NCI-H1930 (cell line): ENCODE measurements at places on chromosomes 6 and 20.

DNA sequence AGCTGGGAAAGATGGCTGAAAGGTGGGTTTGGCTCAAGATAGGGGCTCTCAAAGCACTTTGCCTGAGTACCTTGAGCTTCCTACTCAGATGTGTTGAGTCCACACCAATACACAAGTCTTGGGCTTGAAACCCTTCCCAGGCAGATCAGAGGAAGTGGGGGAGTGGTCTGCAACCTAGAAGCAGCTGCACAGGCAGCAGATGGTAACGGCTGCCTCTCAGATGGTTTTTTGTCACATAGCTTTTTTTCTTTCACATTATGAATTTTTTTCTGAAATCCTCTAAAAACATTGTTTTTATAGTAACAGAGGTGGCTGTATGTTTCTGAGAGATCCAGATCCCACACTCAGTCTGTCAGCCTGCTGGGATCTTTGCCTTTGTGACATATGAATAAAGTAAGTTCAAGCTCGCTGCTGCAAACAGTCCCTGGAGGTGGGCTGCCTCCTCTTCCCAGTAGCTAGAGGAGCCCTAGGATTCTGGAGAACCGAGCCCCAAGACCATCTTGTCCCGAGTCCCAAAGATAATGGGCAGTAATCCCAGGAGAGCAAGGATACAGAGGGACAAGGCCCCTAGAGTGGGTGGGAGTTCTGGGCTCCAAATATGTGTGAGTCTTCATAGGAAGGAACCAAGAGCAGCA, 97.1 kb upstream of the TOP1 start:
- DNase-seq, result no peak

DNA sequence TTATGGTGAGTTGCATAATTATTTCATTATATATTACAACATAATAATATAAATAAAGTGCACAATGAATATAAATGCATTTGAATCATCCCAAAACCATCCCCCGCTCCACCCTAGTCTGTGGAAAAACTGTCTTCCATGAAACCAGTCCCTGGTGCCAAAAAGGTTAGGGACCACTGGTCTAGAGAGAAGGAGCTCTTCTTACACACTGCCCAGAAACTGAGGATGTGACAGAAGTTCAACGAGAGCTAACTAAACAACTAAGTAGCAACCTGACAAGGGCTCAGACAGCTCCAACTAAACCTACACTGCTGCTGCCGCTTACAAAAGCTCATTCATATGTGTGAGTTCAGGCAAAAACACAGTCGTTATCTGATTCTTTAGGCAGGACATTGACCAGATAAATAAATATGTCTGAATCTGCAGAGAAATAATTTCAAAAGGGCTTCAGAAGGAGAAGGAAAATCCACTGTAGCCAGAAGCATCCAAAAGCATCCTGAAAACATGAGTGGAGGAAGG, 125.9 kb downstream of the ATXN1 start:
- no peak for DNase-seq

DNA sequence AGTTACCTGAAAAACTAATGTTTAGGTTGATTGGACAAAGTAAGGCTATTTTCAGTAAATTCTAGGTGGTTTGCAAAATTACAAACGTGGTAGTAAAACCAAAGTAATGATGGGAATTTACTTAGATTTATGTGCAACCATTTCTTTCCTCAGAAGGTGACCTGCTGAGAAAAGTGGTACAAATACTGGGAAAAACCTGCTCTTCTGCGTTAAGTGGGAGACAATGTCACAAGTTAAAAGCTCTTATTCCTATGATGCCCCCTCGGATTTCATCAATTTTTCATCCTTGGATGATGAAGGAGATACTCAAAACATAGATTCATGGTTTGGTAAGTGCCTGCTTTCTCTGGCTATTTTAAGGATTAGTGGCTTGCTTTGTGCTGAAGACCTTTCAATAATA, 18.2 kb downstream of the TPX2 start:
- no peak for DNase-seq

DNA sequence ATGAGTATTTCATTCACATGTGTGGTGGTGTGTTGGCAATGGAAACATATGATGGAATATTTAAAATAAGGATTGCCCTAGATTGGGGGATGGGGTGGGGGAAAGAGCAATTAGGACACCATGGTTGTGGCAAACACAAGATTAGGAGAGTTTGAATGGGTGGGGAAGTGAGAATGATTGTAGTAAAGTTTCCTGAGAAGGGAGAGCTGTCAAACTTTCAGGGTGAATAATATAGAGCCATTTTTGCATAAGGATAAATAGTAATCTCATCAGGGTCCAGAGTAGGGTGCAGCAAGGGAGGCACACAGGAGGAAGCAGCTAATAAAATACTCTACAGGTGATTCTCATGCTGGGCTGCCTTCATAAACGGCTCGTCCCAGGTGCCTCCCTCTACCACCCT, 294.9 kb upstream of the MARCKS start:
- no peak for DNase-seq

DNA sequence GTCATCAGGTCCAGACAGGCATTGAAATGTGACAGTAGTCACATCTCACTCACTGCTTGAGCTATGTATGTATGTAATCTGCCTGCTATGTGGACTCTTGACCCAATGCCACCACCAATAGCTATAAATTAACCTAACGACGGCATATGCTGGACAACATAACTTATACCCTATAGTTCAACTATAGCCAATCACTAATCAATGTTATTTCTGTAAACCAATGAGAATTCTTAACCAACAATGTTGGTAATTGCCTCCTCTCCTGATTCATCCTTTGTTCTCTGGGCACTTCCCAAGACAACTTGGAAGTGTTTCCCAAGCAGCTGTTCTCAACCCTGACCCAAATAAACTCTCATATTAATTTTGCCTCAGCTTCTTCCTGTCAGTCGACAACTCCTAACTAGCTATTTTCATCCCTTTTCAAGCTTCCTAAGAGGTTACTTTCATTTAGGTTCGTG, 24.1 kb upstream of the SERPINB1 start:
- no peak for DNase-seq

DNA sequence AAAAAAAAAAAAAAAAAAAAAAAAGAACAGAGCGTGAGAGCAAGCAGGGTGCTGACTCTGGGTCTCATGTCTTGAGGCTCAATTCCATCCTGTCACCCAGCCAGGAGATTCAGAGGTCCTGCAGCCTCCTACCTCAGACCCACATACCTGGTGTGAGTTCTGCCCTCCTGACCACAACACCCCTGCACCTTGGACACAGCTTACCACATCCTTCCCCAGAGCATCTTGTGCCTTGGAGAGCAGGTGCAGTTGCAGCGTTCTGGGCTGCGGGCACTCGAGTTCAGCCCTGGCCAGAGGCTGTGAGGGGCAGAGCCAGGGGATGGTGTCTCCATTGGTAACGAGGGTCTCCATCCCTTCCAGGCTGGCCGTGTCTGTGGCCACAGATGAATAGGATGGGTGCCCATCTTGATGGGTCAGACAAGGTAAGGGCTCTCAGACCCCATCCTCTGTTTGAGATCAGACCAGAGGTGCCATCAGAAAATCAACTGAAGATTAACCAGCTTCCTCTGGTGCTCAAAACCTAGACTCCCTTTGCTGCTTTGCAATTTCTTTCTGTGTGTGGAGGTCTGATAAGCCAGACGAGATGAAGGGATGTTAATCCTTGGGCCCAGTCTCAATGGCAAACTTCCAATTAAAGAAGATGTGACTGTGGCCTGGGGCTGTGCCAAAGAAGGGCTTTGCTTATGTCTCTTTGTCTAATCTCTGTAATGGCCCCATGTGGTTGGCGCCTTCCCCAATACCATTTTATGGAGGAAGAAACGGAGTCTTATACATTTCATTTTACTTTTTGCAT, 14.7 kb upstream of the ZNF831 start:
- no peak for DNase-seq

- no peak for DNase-seq
Observed at GRCh38 chr6:141463237-141463977, 669.3 kb upstream of the GJE1 start.

DNA sequence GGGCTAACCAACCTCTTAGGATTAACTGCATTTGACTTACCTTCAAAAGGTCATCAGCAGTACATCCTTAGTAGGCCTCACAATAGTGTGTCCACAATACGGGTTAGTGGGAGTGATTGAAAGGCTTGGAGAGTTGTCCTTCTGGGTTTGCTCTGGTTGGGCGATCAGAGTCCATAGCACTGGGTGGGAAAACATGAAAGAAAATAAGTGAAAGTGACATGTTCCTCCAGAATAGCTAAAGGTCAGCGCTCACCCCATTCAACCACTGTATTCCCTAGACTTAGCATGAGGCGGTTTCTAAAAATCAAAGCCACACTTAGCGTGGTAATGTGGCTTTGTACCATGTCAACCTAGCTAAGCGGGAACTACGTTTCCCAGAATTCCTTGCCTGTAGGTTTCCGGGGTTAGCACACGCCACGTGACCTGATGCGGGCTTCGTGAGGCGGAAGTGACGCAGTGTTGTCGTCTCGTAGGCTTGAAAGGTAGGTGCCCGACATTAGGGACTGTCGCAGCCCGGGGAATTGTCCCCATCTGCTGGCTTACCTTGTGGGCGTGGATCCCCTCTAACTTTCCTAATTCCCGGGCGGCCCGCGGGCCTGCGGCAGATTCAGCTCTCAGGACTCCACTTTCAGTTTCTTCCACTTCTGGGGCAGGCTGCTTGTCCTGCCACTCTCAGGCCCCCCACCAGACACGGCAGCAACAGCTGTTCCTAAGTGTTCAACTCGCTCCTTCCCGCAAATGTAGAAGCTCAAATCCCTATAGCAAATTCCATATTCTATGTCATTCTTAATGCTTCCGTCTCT, 19.8 kb upstream of the SCP2D1 start:
- peak; percentile 88 for DNase-seq

DNA sequence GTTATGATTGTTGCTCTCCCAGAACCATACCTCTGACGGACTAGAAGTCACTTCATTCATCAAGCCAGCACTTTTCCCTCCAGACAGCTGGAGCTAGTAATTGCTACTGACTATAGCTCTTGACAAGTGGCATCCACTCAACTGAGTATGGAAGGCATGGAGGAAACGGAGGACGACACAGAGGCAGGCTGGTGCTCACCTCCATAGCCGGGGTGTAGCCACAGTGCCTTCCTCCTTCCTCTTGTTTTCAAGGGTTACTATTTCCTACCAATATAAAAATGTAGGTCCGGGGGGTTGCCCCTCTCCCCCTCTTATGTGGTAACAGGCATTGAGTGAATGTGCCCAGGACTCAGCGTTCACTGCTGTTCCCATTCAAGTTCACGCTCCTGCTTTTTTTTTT, 23.5 kb upstream of the FOXC1 start:
- no peak for DNase-seq

- DNase-seq, result no peak
Observed at GRCh38 chr6:149324428-149324827, 6.9 kb downstream of the TAB2 start.

GRCh38 chr6:11535801-11536230, 1.7 kb upstream of the TMEM170B start:
- no peak for DNase-seq

DNA sequence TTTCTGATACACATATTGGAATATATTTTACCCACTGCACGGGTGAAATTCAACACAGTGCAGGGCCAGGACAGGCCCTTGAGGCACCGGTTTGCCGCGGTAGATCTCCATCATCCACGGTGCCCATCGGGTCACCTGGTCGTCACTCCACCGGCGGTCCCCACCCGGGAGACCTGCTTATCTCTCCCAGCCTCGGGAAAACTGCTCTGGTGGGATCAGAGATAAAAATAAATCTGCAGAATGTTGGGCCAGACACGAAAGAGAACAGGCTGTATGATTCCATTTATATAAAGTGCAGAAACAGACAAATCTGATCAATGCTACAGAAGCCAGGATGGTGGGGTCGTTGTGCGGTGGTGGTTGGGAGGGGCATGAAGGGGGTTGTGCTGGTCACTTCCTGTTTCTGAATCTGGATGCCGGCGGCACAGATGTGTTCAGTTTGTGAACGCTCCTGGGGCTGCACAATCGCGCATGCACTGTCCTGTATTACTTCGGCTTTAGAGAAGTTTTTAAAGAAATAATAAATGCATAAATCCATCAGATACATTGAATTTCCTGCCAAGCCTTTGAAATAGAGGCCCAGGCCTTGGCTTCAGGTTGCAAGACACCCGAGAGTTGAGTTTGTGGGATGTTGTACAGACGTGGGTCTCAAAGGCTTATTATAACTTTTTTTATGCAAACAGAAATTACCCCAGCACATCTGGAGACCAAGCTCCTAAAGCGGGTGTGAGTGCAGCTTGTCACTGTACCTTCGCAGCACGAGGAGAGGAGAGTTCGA, 54.3 kb downstream of the ANKRD60 start:
- DNase-seq, result no peak

DNA sequence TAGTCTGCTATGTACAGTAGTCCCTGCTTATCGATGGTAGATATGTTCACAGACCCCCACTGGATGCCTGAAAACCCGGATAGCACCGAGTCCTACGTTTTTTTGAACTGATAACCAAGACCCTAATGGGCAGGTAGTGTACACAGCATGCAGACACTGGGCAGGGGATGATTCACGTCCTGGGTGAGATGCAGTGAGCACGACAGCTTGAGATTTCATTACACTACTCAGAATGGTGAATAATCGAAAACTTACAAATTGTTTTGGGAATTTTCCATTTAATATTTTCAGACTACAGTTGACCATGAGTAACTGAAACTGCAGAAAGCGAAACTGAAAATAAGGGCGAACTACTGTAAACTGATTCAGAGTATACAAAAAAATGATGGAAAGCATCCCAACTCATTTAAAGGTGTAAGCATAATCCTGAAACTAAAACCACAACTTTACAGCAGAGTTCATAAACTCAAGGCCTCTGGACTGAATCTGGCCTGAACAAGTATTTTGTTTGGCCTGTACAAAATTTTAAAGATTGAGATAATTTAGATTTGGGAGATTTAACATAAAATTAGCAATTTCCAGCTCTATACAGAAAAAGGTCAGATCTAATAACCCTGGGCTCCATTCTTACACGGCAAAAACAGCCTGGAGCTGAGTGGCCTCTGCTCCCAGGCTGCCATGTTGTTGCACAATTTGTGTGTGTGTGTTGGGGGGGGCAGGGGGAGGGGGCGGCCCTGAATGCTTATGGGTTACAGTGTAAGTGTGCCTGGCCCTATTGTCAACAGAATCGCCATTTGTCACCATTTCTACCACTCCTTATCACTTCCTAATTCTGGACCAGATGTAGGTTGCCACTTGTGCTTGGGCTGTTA, 34.9 kb downstream of the RNF24 start:
- DNase-seq, result no peak

GRCh38 chr20:53844259-53844658, 226.1 kb downstream of the BCAS1 start:
- no peak for DNase-seq

GRCh38 chr6:127338936-127339335, 4.5 kb downstream of the ECHDC1 start:
- no peak for DNase-seq
